Activated T-cell treated with anti-CD3 and anti-CD28 coated beads, Interleukin-2, amount 50 U/mL, for 1 hour (primary cell): ENCODE measurements at places on chromosomes 1 and 21.

DNA sequence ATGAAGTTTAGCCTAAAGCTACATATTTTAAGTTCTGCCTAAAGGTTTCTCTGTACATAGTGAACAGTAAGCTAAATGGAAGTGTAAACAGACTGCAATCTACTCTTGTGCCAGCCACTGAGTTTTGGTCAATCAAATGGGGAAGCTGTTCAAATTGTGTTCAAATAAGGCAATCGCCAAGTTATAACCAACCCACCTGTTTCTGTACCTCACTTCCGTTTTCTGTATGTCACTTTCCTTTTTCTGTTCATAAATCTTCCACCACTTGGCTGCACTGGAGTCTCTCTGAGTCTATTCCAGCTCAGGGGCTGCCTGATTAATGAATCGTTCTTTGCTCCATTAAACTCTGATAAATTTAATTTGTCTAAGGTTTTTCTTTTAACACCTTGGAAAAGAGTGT lies 10.8 kb upstream of the THEM4 start:
- no peak for DNase-seq

GRCh38 chr1:58031416-58031815 lies 515.1 kb downstream of the OMA1 start:
- no peak for DNase-seq

DNA sequence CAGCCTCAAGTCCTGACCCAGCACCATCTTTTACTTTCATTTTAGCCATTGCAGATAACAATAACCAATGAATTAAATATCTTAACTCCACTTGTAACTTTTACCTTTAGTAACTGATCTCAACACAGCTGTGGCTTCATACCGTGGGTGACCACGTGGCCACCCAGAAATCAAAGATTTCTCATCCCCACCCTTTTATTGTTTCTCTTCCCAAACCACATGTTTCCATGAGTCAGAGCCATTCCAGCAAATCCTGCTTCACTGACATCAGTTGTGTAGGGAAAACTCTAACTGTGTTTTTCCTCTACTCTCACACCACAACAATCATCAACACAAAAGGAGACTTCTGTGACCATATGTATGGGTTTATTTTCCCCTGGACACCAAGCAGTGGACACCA lies 25.1 kb upstream of the BRDT start:
- DNase-seq: no peak

DNA sequence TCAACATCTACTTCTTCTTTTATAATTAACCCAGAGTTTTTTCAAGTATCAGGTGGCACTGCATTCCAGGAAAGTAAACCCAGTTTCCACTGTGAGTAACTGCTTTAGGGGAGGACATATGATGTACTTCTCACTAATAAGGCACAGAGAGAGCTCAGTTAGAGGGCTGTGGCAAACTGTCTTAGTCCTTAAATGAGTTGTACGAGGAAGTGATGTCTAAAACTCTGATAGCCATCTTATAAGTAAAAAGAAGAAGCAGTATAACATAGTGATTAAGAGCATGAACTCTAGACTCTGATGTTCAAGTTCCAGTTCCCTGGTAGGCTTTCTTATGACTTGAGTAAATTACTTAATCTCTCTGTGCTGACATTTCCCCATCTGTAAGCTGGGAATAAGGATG lies 58.7 kb upstream of the PTGS2 start:
- DNase-seq: no peak

DNA sequence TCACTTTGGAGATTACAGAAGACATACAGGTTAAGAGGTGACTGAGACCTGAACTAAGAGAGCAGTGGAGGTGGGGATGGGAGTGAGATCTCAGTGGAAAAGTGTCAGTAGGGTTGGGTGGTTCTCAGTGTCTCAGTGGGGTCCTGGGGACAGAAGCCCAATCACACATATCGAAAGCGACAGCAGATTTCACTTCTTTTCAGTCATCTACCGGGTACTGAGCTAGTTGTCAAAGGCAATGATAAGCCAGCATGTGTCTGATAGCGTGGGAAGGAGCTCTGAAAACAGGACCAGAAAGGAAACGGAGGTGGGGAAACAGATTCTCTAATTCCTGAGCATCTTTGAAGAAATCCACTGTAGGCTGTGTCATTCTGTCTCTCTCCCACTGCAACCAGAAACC lies 59.5 kb downstream of the RHOU start:
- DNase-seq: no peak

DNA sequence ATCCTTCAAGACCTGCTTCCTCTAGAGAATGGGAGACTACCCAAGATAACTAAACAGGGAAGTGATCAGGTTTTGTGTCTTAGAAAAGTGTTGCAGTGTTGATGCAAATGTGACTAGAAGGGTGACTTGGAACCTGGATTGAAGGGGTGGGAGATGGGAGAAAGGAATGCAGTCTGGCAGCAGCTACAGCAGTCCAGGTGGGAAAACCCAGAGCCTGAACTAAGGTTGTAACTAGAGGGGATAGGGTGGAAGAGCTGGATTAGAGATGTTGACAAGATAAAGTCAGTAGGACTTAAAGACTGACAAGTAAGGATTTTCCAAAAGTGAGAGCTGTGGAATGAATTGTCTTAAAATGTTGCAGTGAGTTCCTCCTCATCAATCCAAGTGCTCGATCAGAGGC lies 7.1 kb upstream of the SHISA4 start:
- DNase-seq: no peak

DNA sequence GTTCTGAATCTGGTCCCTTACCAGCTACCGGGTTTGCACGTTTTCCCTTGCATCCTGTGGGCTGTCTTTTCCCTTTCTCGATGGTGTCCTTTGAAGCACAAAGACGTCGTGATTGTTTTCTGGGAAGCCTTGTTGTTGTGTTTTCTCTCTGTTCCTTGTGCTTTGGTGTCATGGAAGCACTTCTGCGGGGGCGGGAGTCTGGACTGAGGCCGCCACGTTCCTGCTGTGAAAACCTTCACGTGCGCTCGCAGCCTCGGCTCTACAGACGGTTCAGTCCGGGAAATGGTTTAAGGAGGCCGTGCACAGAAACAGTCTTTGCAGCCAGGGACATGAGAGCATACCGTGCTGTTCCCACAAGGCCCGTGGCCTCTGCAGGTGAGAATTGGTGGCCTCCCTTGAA lies 68.5 kb downstream of the SKI start:
- no peak for DNase-seq

GRCh38 chr1:39573736-39574624 lies 2.6 kb downstream of the PABPC4 start:
- DNase-seq: no peak

GRCh38 chr1:115219927-115220326 lies 118.1 kb downstream of the NGF start:
- no peak for DNase-seq

- DNase-seq: no peak
These were observed 6.5 kb downstream of the ZNF644 start for GRCh38 chr1:91015358-91015780.
